ENCODE measurements at places on chromosomes 2 and 18. TPM values are rescaled to one million over a fixed set of nuclear protein-coding genes. Genes with fewer than 3 reads are reported as not detected.

The FNDC4 gene
- polyA plus RNA-seq: 12.4 TPM

The SERPINB11 gene
- not detected for polyA plus RNA-seq

The EML6 gene
- 0.12 TPM for polyA plus RNA-seq

DNA sequence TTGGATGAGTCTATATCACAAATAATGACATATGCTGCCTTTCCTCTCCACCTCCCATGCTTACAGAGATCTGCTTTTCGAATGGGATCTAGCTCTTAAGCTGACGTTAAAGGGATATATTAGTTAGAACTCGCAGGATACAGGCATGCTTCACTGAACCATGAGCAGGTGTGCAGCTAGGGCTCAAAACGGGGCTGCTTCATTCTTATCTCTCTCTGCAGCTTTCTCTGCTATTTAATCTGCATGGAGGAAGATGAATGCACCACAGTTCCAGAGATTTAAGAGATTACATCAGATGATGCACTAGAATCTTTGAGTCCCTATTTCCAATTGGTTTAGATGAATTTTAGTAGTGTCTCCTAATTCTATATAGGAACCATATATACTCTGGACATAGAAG lies 327.0 kb downstream of the RAD51AP2 start:
- DNase-seq: no peak

The TMEM37 gene
- 1.2 TPM for polyA plus RNA-seq

- no peak for DNase-seq
Measured at GRCh38 chr18:44231936-44232335, 448.8 kb upstream of the SETBP1 start.

- DNase-seq: no peak
Measured at GRCh38 chr18:76937597-76937996, 115.2 kb downstream of the ZNF236 start.
